Activated CD4-positive, alpha-beta T cell treated with anti-CD3 and anti-CD28 coated beads, Interleukin-2, amount 50 U/mL, for 1 hour (primary cell): ENCODE measurements at places on chromosomes 12 and 14.

GRCh38 chr12:70149665-70150064 lies 93.6 kb upstream of the CNOT2 start:
- no peak for DNase-seq

DNA sequence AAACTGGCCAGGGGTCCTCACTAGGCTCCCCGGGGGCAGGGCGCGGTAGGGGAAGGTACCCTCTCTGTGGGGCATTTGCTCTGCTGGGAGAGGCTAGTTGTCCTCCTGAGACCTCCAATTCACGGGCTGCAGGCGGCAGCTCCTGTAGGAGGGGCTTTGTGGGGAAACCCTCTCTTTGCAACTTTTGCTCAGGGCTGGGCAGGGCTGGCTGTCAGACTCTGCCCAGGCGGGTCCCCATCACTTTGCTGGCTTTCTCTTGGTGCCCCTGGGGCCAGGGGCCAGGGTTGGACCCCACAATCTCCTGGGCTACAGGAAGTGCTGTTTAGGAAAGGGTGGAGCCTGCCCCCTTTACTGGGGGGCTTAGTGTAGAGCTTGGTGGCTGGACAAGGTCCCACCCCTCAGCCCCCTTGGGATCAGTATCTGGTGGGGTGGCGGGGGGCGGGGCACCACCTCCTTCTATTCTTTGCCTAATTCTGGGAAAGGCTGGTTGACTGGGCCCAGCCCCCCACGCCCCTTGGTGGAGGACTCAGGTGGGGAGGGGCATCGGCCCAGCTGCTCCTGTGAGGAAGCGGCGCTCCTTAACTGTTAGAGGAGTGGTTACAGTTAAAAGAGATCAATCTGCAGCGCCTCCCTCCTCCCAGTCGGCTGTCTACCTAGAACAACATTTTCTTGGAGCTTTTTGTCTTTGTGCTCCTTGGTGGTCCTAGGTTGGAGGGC lies 918.7 kb downstream of the AACS start:
- DNase-seq, result no peak

GRCh38 chr14:34796902-34797301 lies 78.3 kb downstream of the BAZ1A start:
- DNase-seq, result no peak

- peak; percentile 2 for DNase-seq
Observed at GRCh38 chr14:63308723-63309317, 9.9 kb downstream of the GPHB5 start.

DNA sequence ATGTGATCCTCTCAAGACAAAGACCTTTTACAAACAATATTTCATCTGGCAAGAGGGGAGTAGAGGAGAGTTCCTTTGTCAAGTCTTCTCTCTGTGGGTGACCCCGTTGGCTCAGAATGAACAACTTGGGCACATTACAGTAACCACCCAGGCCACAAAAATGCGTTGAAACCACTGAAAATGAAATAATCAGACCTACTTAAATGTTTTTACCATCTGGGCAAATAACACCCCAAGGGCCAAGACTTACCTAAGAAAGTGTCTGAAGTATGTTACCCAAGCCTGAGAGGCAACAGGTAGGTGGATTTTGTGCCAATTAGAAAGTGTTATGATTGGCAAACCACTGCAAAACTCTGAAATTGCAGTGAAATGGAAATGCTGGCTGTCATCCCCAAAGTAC lies 1.3 kb downstream of the TC2N start:
- DNase-seq, result no peak

- no peak for DNase-seq
Observed at GRCh38 chr14:56461276-56462275, 118.0 kb upstream of the TMEM260 start.

GRCh38 chr14:85728476-85729065 lies 198.6 kb downstream of the FLRT2 start:
- DNase-seq, result no peak

GRCh38 chr12:124379938-124380754 lies 85.3 kb downstream of the RFLNA start:
- DNase-seq, result no peak

- DNase-seq, result no peak
Observed at GRCh38 chr12:3247629-3248161, 170.5 kb downstream of the TSPAN9 start.

- no peak for DNase-seq
Observed at GRCh38 chr12:116896411-116896924, 14.3 kb upstream of the FBXW8 start.

DNA sequence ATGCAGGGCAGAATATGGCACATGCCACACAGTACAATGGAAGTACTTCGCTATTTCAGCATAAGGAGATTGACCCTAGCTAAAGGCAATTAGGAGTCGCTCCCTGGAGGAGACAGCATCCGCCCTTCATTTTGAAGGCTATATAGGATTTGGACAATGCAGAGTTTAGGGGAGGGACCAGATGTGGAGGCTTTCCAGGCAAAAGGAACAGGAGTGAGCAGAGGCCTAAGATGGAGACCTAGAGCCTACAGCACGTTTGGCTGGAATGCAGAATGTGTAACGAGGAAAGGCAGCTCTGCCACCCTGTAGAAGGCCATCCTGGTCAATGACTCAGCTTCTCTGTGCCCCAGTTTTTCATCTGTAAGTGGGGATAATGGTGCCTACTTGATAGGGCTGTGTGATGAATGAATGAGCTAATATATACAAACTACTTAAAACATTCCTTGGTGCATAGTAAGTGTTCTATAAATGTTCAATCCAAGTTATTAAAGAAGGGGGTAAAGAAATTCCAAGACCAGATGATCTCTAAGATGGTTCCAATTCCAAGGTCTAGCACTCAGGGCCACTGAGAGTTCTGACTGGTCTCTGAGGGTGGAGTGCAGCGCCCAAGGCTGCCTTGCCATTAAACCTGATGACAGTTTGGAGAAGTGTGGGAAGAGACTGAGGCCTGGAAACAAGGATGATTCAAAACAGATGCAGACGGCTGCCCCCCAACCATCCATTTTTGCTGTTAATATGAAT lies 54.3 kb upstream of the FRMD6 start:
- DNase-seq, result no peak

- DNase-seq, result no peak
Observed at GRCh38 chr12:11863988-11864387, 206.8 kb upstream of the BCL2L14 start.

DNA sequence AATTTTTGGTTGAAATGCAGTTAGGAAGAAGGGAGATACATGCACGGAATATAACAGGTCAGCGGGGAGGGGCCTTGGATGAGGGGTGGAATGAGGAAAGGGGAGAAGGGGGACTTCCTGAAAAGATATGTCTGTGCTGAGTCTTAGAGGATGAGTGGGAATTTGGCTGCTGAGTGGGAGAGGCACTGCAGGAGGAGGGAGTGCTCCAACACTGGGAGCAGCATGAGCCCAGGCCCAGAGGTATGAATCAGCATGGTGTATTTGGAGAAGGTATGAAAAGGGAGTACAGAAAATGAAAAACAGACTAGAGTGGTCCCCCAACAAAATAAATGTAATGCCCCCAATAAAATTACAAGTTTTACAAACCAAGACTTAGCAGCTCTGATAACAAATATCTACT lies 394.4 kb downstream of the IPO8 start:
- DNase-seq, result no peak
